ENCODE measurements at places on chromosomes 4 and X.

- no peak for DNase-seq
Observed at GRCh38 chr4:153014460-153014859, 78.3 kb downstream of the FHDC1 start.

GRCh38 chr4:112516066-112516470 lies at the start of gene NEUROG2:
TSS of gene NEUROG2 (minus strand) at chr4:112516180. CDS start at chr4:112515475, 705 bp downstream.
- DNase-seq, result no peak

GRCh38 chr4:35516102-35516501 lies 728.2 kb downstream of the ARAP2 start:
- no peak for DNase-seq

DNA sequence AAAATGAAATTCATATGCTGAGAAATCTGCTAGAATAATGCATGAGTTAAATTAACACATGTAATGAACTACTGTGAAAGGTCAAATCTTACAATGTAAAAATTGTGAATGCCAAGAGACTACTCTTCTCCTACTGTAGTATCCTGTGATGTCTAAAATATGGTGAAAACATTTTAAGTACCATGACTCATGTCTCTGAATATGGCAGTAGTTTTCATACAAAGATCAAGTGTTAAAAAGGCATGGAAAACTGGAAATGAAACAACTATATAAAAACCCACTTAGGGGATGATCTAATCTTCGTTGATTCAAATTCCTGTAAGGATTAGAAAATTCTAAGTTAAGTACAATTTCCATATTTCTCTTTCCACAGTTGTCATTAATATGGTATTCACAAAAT lies 221.3 kb downstream of the PPP3CA start:
- peak; percentile 40 for DNase-seq

DNA sequence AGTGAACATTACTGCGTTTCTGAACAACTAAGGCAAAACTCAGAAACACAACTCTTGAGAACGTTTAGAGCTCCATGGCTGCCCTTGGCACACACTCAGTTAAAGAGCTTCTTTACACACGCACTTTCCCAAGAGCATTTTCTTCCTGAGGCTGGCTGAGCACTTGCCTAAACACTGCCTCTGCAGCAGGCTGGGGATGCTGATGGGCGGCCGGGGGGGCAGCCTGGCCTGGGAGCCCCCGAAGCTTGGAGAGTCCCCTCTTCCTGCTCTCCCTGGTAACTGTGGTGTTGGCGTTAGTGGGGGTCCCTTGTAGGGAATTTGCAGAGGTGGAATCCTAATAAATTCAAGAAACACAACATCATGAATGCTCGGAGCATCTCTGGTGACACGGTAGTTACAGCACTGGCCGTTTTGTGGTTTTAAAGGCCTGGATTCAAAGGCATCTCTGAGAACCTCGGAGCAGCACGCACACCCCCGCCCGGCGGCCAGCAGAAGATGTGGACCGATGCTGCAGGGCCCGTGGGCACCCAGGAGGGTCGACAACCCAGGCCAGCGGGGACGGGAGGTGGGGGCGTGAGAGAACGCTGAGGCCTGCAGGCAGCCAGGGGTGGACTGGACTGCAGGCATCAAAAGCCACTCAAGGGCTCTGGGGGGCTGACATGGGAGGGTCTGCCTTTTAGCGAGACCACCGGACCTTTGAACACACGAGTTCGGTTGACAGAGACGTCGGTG lies 45.4 kb downstream of the FGFRL1 start:
- no peak for DNase-seq

GRCh38 chr4:38055566-38055965 lies 95.4 kb downstream of the PTTG2 start:
- no peak for DNase-seq

GRCh38 chr4:5462896-5463295 lies 245.5 kb downstream of the EVC2 start:
- no peak for DNase-seq

GRCh38 chr4:1362521-1362920 lies 15.5 kb downstream of the UVSSA start:
- DNase-seq, result no peak

GRCh38 chrX:134738445-134738844 lies 80.2 kb upstream of the PLAC1 start:
- no peak for DNase-seq

DNA sequence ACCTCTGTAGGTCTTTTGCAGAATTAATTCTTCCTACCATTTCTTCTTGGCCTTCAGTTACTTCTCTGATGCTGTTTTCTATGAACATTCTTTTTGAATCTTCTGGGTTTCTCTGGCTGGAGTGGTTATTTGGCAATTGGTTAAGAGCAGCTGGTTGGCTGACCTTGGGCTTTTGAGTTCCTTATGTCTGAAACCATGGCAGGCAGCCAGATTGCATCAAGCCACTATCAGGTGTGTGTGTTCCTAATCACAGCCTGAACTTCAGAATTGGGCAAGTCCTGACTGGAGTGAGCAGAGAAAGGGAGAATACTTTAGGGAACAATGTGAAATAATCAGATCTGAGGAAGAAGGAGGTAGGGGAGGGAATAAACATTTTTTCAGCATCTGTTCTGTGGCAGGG lies 90.2 kb downstream of the ARHGAP10 start:
- DNase-seq, result peak; percentile 42

GRCh38 chrX:68254738-68255645 lies 178.3 kb downstream of the OPHN1 start:
- no peak for DNase-seq

DNA sequence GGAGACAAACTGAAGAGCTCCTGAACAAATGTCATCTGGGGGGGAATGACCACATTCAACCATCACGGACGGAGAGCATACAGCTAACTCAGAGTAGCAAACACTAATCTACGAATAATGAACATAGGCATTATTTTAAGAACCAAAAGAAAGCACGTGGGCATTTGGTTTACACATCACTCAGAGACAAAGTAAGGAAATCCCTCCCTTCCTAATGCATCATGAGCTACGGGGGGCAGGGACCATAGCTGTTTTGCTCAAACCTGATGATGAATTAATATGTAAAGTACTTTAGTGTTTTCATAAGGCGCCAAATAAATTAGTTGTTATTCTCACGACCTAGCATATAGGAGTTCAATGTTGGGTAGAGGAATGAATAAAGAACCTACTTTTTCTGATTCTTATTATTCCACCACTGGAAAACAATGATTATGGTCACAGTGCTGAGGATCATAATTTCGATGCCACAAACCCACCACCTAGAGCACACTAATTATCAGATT lies 11.7 kb upstream of the TMEM156 start:
- no peak for DNase-seq

DNA sequence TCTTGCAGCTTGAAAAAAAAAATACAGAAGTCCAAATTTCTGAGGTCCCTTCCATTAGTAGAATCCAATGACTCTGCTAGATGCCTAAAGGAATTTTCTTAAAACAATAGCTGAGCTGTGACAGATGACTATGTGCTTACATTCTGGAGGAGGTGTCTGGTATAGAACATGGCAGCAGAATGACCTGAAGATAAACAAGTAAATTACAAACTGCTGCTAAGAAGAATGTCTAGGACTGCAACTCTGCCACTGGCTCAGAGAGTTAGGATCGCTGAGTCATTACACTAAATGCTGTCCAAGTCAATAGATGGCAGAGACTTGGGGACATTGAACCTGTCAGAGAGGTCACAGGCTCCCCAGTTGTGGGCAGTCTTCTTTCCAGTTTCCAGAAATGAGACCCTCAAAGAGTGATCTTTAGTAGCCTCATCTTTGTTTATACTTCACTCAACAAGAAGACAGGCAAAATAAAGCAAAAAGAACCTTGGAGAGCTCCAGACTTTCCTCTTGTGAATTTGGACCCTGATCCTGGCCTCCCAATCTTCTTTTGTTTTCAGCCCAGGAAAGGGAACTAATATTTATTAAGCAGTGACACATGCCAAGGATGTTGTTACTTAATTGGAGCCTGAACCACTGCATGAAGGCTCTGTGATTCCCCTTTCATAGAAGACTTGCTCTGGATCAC lies 56.4 kb upstream of the SCML1 start:
- DNase-seq, result no peak

GRCh38 chrX:11449613-11450012 lies 156.4 kb downstream of the AMELX start:
- no peak for DNase-seq

GRCh38 chr4:2893772-2894171 lies 50.1 kb downstream of the ADD1 start:
- no peak for DNase-seq

Measured in fibroblast of skin of left quadriceps (primary cell).